Fibroblast of villous mesenchyme (primary cell): ENCODE measurements at places on chromosomes 3 and 15.

DNA sequence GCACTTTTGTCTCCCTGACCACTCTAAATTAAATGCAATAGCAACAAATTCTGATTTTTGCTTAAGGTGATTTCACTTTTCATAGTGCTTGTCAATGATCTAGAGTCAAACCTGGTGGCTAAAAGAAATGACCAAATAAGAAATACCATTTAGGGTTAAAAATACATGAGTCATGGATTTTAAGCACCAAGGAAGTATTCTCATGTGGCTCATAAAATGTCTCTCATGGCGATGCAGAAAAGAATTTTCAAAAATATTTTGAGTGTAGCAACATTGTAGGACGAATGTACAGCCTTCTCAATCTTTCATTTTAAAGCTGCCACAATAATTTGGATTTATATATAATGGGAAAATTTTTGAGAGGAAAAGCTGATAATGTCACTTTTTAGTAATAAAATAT is 193.6 kb downstream of the EPHA3 start:
- DNase-seq: peak; percentile 2

- no peak for DNase-seq
These were observed 87.1 kb downstream of the ANO10 start for GRCh38 chr3:43534675-43535074.

DNA sequence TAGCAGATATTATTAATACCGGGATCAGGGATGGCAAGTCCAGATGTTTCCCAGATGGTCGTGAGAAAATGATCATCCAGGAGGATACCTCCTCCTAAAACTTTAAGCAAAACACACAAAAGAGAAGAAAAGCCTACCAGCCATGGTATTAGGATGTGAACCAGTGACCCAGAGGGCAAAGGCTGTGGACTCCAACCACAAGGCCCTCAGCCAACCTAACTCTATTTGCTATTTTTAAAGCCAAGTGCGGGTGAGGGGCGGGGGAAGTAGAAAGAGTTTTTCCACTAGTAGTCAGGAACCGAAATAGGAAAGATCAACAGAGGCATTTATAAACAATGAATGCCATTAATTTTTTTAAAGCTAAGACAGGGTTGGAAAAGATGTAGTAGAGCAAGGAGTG is 77.4 kb downstream of the STAC start:
- no peak for DNase-seq

- DNase-seq: no peak
These were observed 26.8 kb downstream of the PARL start for GRCh38 chr3:183857863-183858262.

- peak; percentile 41 for DNase-seq
These were observed 56.2 kb downstream of the IL5RA start for GRCh38 chr3:3053974-3054373.

- no peak for DNase-seq
These were observed 60.0 kb upstream of the CHD2 start for GRCh38 chr15:92840149-92840548.

GRCh38 chr3:126259411-126260391 is 79.3 kb upstream of the ALDH1L1 start:
- DNase-seq: peak; percentile 59

GRCh38 chr3:145899241-145899640 is 261.7 kb downstream of the PLOD2 start:
- peak; percentile 11 for DNase-seq

DNA sequence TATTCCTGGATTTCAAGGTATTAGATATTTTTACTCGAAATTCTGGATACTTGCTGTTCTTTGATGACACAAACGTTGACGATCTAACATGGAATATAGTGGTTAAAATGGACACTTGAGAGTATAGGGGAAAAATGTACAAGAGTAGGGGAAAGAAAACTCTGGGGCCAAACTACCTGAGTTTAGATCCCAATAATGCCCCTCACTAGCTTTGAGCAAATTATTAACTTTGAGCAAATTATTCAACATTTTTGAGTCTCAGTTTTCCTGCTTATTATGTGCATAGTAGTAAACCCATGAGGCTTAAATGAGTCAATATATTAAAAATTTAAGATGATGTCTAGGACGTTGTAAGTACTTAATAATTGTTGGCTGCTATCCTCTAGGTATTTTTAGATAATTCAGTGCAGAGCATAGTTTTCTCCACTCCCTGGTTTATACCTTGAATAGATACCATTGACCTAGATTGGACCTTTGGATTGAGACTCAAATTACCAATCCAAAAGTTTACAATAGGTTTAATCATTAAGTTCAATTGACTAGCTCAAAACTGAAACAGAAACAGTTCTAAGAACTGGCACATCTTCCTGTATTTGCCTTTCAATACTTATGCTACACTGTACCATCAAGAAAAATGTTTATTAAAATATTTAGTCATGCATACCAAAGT is 4.5 kb downstream of the ADGRG7 start:
- no peak for DNase-seq

- no peak for DNase-seq
These were observed 99.3 kb downstream of the LRRK1 start for GRCh38 chr15:101018450-101018849.

DNA sequence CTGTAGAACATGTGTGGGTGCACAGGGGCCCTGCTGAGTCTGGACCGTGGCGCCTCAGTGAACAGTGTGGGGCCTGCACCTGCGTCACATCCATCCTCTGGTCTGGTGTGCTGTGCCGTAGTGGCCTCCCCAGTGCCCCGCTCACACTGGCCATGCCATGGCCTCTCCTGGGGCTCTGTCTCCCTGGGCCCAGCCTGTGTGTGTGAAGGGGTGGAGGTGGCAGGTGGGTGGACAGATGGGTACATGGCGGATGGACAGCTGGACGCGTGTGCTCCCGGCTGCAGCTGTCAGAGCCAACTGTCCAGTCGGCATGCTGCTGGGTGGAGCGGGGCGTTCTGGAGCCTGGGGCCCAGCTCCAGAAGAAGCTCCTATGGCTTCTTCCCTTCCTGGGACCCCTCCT is 17.8 kb downstream of the PLXNA1 start:
- DNase-seq: no peak

DNA sequence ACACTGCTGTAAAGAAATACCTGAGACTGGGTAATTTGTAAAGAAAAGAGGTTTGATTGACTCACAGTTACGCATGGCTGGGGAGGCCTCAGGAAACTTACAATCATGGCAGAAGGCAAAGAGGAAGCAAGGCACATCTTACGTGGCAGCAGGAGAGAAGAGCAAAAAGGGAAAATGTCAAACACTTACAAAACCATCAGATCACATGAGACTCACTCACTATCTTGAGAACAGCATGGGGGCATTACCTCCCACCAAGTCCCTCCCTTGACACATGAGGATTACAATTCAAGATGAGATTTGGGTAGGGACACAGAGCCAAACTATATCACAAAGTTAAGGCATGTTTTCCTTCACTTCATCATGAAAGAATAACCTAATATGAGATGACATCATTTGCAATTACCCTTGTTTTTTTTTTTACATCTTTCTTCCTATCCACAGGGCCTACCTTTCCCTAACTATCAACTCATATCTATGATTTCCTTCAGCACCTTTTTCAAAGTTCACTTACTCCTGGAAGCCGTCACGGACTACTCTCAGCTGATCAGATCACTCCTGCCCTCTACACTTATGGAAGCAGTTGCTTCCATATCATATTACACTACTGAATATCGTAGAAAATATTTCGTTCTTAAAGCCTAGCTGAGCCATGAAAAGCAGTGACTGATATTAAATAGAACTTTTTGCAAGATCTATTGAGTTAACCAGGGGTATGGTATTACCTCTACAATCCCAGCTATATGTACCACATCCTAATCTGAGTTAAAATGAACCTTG is 25.5 kb upstream of the ATP8B4 start:
- DNase-seq: no peak

DNA sequence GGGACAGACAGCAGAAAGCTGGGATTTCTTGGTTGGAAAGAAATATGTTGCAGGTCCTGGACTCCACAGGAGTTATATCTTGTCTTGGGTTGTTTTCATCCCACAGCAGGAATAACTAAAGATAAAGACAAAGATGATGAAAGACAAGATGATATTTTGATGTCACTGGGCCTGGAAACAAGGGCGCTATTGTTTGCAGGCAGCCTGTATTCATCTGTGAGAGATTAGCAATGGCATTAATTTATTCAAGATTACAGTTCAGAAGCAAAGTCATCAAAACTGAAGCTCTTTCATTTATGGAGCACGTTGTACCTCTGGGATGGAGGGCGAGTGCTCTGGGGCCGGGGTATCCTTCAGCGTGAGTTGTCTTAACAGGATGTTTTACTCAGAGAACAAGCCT is 213.8 kb downstream of the LRTM1 start:
- no peak for DNase-seq

DNA sequence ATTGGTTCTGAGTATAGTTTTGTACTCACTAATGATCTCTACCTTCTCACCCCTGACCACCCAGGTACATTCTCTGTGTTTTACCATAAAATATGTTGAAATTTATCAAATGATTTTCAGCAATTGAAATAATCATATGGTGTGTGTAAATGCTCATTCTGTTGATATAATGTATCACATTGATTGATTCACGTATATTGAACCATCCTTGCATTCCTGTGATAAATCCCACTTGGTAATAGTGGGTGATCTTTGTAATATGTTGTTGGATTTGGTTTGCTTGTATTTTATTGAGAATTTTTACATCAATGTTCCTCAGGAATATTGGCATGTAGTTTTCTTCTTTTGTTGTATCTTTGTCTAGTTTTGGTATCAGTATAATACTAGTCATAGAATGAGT is 1497.6 kb downstream of the OTOL1 start:
- DNase-seq: no peak

GRCh38 chr3:147387291-147387884 is 19.0 kb downstream of the ZIC4 start:
- no peak for DNase-seq

- DNase-seq: no peak
These were observed 3.2 kb upstream of the ACAN start for GRCh38 chr15:88800026-88800425.

- peak; percentile 5 for DNase-seq
These were observed 234.0 kb downstream of the MYRIP start for GRCh38 chr3:40043444-40043755.
